ENCODE measurements at places on chromosomes 6 and 20.

DNA sequence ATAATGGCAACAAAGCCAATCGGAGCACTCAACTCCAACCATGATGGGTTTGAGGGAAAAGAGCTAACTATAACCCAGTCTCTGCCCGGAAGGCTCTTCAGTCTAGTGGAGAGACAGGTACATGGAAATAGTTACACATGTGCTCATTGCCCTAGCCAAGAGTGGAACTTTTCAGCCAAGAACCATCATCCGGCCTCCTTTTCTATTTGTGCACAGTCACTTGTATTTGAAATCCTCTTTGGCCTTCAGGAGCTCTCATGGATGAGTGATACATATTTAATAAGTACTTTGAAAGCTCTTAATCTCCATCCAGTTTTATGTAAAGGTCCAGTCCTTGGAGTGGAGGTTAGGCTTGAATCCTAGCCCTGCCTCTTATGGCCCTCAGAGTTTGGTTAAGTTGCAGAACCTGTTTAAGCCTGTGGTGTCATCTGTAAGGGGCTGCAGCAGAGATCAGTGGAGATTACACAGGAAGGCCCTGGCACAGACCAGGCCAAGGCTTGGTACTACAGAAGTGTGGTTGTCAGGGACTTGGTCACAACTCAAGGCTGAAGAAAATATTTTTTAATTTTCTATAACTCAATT, 72.3 kb upstream of the SMLR1 start:
- no peak for DNase-seq

GRCh38 chr6:36343109-36343680, 6.5 kb upstream of the BNIP5 start:
- no peak for DNase-seq

DNA sequence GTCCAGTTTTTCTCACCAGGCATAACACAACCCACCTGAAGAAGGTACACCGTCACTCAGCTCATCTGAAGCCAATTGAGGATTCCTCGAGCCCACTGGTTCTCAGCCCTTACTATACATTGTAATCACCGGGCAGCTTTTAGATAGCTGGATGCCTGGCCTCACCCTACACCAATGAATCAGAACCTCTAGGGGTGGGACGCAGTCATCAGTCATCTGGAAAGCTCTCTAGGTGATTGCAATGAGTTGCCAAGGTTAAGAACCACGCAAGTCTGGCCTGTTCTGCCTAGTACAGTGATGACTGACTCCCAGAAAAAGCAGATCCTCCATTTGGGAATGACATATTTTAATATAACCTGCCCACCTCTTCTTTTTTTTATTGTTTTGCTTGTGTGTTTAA, 41.1 kb downstream of the MC3R start:
- no peak for DNase-seq

GRCh38 chr6:16524380-16524707, 236.9 kb downstream of the ATXN1 start:
- no peak for DNase-seq

DNA sequence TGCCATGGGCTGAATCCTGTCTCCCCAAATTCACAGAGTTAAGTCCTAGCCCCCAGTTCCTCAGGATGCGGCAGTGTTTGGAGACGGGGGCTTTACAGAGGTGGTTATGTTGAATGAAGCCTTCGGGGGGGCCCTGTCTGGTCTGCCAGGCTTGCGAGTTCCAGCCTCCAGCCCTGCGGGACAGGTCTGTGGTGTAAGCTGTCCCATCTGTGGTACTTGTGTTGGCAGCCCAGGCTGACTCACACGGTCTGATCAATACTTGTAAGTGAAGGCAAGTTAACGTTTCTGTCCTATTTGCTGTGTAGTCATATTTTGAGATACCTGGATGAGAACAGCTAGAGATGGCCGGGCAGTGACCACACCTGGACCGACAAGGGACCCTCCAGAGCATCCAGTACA, 51.8 kb upstream of the GPR31 start:
- no peak for DNase-seq

- no peak for DNase-seq
These were observed 199.0 kb downstream of the ARHGAP18 start for GRCh38 chr6:129510950-129511349.

GRCh38 chr6:125346926-125347563, 45.3 kb upstream of the HDDC2 start:
- DNase-seq, result no peak

DNA sequence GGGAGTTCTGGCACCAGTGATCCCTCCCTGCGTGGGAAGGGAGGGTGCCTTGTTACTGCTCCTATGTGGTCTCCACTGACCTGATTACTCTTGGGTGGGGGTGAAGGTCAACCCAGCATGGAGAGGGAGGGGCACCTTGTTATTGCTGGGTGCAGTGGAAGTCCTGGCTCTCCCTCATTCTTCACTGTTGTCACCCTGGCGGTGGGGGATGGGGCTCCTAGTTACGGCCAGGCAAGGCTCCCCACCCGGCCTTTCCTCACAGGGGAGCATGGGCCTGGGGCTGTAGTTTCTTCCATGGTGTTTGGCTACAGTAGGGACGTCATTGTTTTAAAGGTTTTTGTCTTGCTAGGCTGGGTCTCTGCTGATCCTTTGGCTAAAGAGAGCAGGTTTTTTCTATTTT, 40.8 kb downstream of the PACSIN1 start:
- DNase-seq, result no peak

- DNase-seq, result no peak
These were observed 57.2 kb downstream of the RIOK1 start for GRCh38 chr6:7446619-7447325.

GRCh38 chr6:136866872-136867416, 44.6 kb downstream of the PEX7 start:
- no peak for DNase-seq

- DNase-seq, result no peak
These were observed 6.2 kb downstream of the PTPN1 start for GRCh38 chr20:50516180-50516934.

DNA sequence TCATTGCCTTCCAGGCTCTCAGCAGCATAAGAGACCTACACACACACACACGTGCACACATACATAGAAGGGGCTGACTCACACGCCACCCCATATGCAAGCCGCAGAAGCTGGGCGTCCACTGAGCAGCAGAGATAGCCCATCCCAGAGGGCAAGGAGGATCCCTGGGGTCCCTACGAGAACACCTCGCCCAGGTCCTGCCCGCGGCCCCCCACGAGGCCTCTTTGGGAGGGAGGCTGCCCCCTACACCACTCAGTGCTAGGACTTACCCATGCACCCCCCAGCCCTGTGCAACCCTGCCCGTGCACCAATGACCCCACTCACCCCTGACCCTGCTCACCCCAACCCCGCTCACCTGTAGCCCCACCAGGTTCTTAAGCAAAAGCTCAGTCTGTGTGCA, 20.6 kb upstream of the NTSR1 start:
- no peak for DNase-seq

DNA sequence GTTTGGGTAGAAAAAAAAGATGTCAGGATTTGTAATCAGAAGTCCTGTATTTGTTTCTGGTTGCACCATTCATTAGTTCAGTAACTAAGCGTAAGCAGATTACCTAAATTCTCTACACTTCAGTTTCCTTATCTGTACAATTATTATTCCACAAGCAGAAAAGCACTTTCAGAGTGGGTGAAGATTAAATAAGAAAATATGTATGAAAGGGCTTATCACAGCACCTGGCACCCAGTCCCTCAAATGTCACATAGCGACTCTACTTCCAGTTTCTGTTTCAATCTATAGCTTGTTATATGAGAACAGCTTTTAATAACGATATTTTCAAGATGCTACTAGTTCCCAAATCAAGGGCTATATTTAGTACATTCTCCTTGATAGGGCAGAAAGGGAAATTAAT, 31.4 kb downstream of the RGS17 start:
- no peak for DNase-seq

GRCh38 chr20:40468759-40469158, 220.3 kb downstream of the MAFB start:
- DNase-seq, result no peak

DNA sequence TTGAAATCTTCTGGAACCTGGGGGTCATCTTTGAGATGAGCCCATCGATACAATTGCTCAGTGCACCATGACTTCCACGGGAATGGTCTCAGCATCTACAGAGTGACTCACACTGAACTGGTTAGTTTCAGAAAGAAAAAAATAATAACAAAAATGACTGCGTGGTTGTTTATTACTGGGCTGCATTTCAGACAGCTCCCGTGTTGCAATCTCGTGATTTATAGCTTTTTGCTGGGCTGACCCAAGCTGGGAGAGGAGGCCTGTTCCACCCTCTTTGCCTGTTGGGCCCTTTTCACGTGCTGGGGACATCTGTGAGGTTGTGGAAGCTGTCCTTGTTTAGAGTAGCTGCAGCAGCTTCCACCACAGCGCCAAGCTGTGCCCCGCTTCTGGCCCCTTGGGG, 225.5 kb downstream of the BMP7 start:
- no peak for DNase-seq

GRCh38 chr20:62832212-62832922, 15.5 kb downstream of the COL9A3 start:
- DNase-seq, result no peak

DNA sequence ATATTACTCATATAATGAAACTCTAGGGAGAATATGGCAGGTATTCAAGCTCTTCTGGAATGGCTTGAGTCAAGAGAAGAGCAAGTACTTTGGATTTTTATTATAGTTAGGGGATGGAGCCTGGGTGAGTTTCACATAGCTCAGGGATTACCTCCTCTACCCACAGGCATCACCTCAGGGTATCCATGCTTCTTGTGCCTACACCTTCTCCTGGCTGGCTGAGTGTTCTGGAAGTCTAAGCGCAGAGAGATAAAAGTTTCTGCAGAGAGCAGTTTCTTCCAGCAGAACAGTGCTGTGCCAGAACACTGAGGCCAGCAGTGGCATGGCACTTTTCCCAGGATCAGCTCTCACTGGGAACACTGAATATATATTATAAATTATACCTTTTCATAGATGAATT, 199.7 kb upstream of the KCNQ5 start:
- DNase-seq, result no peak

GRCh38 chr20:11076434-11077105, 402.8 kb upstream of the JAG1 start:
- DNase-seq, result no peak

- no peak for DNase-seq
These were observed 623.8 kb downstream of the PHF3 start for GRCh38 chr6:64259372-64259771.

DNA sequence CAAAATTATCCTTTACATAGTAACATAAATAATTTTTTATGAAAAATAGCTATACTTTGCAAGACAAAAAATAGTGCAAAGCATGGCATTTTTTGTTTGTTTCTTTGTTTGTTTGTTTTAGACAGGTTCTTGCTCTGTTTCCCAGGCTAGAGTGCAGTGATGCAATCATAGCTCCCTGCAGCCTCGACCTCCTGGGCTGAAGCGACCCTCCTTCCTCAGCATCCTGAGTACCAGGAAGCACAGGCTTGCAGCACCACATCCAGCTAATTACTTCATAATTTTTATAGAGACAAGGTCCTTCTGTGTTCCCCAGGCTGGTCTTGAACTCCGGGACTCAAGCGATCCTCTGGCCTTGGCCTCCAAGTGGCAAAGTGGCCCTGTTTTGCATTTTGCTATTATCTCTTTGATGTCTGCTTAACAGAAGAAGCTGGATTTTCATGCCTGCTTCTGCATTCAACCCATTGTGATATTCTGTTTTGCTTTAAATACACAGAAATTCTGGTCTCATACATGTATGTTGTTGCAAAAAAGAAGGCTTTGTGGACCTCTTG, 49.4 kb upstream of the ZMYND8 start:
- DNase-seq, result no peak

- DNase-seq, result no peak
These were observed 2.8 kb downstream of the KCNQ5 start for GRCh38 chr6:72624557-72625160.

DNA sequence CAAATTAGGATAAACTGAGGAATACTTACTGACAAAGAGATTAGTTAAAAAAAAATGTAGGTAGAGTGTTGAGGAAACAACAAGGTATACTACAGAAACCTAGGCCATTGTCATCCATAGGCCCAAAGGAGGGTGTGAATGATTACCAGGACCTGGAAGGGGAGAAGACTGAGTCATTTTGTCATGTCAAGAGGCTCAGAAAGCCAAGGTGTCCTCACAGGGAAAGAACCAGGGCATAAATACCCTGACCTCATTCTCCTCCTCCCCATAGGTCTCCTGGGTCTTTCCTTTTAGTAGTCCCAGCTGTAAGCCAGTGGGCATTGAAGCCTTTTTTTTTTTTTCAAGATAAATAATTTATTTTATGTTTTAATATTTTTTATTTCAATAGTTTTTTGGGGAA, 582.1 kb upstream of the JAG1 start:
- DNase-seq, result no peak

GRCh38 chr6:105136431-105137350, 43.1 kb downstream of the POPDC3 start:
- no peak for DNase-seq

DNA sequence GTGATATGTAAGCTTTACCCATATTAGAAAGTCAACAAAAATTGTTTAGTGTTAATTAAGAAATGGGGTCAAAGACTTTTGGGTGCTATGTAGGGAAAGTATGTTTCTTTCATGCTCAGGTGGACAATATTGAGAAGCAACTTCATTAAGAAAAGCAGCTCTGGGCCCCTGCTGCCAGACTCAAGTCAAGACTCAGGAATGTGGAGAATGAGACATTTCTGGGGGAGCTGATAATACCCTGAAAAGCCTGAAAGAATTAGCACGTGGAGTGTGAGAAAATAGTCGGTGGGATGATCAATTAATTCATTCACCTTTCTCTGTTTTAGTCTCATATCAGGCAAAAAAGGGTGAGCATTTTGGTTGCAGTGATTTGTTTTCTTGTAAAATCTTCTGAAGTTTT, 175.1 kb upstream of the IMPG1 start:
- DNase-seq, result no peak

GRCh38 chr6:158257781-158258180, 54.5 kb upstream of the TULP4 start:
- no peak for DNase-seq

DNA sequence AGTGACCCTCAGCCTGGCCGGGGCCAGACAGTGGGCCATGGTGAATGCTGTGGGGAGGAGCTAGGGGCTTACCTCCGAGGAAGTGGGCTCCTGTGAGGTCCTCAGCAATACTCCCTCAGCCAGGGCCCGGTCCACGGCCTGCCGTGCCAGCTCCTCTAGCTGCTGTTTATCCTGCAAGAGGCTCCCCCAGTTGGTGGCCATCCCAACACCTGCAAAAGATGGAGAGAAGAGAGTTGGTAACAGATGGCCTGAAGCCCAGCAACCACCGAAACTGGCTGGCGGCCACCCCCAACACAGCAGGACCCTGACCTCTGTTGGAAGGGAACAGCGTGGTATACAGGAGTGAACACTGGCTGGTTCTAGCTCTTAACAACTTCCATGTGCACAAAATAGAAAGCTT, 4.0 kb downstream of the GSS start:
- DNase-seq, result no peak

GRCh38 chr6:34047913-34048867, 97.7 kb downstream of the GRM4 start:
- DNase-seq, result no peak

DNA sequence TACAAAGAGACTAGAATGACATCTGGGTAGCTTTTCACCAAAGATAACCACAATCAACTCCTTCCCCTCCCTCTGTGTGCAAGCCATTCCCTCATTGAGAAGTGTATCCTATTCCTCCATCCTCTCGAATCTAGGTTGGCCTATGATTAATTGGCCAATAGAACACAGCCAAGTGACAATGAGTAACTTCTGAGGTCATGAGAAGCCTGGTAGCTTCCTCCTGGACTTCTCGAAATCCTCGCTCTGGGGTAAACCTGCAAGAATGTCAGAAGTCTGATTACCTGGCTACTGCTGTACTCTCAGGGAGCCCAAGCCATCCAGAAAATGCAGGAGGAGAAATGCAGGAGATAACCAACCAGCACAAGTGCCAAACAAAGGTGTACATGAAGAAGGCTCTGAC, 13.1 kb downstream of the ARHGAP18 start:
- no peak for DNase-seq
